ENCODE measurements at places on chromosomes 12 and 14.

DNA sequence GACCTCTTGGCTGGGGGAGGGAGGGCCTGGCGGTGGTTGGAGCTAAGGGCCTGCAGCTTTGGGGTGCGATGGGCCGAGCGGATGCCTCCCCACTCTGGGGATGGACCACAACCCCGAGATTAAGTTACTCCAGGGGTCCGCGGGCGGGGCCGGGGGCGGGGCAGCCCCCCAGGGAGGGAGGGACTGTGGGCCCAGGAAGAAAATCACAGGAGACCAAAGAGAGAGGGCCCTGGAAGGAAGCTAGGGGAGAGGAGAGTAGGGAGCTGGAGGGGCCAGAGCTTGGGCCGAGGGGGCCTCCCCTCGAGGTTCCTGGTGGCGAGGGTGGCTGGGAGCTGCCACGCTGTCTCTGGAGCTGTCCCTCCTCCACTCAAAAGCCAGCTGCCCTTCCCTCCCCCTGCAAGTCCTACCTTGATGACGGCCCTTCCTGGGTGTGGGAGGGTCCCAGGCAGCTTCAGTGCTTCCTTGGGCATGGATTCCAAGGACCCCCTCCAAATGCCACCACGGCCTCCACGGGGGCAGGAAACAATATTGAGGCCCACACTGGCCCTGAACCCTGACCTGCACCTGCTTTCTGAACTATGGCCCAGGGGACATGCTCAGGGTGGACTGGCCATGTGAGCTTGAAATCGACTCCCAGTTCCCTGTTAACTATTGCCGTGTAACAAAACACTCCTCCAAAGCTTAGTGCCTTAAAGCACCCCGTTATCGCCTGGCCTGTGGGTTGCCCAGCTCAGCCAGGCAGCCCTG is 610 bp upstream of the NUDT14 start:
- DNase-seq = no peak

DNA sequence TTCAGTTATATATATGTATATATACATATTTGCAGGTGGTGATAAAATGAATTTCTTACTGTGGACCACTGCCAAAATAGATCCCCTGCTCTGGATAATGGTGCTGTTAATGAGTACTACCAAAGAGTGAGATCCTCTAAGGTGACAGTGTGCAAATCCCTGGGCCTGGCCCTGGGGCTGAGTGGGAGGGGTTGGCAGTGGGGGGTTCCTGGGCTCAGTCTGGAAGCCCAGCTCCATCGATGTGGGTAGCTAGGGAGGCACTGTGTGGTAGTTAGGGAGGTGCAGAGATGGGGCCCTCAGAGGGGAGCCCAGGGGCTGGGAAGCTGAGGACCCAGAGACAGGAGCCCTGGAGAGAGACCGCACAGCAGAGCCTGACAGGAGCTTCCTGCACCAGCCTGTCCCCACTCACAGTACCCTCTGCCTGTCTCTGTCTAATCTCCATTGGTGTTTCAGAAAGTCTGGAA is 9.1 kb downstream of the KRT8 start:
- no peak for DNase-seq

DNA sequence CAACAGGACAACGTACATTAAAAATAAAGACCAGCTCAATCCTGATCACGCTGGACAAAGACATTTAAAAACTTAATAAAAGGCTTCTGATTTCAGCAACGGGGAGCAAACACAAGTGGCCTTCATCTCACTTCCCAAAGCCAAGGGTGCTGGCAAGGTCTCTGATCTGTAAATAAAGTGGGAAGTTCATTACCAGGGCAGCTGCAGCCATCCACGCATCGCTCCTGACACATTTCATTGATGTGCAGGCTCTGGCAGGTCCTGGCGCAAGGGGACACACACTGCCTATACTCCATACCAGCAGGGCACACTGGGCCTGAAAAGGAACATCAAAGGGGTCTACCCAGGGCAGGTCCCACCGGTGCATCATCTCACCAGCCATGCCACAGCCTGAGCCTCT is 51.0 kb downstream of the VWF start:
- no peak for DNase-seq

GRCh38 chr12:2625289-2625612 is 169.5 kb upstream of the FKBP4 start:
- no peak for DNase-seq

GRCh38 chr12:128982933-128983332 is 129.7 kb downstream of the GLT1D1 start:
- DNase-seq = no peak

- DNase-seq = no peak
Observed at GRCh38 chr12:91140026-91140931, 29.0 kb upstream of the LUM start.

DNA sequence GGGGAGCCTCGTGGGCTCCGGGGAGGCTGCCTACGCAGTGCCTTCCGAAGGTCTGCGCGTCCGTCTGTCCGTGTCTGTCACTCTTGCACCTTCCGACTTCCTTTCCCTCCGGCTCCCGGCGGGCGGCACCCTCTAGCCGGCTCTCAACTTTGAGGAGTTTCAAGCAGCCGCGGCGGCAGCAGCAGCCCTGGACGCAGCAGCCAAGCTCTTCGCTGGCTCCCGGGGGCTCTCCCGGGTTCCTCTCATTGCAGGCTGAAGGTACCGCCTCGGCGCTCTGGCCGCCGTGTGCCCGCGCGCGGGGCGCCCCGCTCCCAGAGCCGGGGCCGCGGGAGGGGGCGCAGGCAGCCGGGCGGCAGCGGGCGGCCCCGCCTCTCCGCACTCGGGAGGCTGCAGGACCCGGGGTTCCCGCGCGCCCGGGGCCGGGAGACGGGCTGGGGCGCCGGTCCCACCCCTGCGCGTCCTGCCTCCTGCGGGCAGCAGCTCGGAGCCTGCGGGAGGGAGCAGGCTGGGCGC is at the start of the genes AMIGO2 and PCED1B:
TSS of gene AMIGO2 (minus strand) at position 492 of the 513 bp plus-strand sequence. CDS start 957 bp downstream, outside the sequence.
TSS of gene PCED1B (plus strand) at position 154 of the 513 bp plus-strand sequence. CDS start 155,443 bp downstream, outside the sequence.
- DNase-seq = peak; percentile 63

- no peak for DNase-seq
Observed at GRCh38 chr14:87975636-87976035, 17.3 kb downstream of the GALC start.

DNA sequence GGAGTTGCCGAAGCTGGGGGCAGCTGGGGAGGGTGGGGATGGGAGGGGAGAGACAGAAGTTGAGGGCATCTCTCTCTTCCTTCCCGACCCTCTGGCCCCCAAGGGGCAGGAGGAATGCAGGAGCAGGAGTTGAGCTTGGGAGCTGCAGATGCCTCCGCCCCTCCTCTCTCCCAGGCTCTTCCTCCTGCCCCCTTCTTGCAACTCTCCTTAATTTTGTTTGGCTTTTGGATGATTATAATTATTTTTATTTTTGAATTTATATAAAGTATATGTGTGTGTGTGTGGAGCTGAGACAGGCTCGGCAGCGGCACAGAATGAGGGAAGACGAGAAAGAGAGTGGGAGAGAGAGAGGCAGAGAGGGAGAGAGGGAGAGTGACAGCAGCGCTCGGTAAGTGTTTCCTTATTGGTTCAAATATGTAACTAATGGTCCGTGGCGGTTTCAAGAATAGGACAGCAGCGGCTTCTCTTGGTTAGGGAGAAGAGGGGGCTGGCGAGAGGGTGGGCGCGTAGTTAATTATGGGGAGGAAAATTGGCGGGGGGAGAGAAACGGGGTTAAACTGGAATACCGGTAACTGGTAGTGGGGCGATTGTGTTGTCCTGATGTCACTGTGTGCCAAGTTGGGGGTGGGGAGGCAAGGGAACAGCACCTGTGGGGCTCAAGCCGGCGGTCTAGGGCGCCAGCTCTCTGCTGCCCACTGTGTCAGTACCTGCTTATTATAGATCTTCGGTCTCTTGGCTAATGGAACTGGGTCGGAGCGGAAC is 8.4 kb downstream of the HOXC8 start:
- peak; percentile 70 for DNase-seq

- no peak for DNase-seq
Observed at GRCh38 chr14:103634156-103634555, 5.1 kb downstream of the KLC1 start.

DNA sequence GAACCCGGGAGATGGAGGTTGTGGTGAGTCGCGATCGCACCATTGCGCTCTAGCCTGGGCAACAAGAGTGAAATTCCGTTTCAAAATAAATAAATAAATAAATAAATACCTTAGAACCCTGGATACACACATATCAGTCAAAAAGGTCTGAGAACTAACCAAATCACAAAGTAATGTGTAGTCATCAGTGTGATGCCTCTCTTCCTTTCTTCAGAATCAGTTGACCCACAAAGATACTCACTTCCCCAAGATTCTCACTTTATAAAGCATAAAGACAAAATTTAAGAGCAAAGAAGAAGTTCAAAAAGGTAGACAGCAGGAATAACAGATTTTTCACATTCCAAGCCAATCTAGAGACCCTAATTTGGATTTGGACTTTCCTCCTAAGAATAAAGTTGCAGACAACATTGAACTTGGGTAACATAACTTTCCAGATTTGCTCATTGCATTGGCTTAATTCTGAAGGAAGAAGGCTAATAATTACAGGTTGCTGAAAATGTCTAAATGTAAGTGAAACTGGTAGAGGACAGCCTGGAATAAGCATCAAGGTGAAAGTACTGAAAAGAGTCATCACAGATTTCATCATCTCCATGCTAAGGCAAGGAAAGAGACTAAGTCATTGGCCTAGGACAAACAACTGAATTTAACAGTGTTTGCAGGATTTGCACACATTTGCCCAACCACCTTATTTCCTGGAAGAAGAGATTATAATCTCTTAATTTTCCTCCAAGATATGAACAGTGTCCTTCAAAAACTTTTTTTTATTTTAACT is 17.4 kb downstream of the TMED10 start:
- DNase-seq = no peak

- no peak for DNase-seq
Observed at GRCh38 chr12:88241862-88242570, 99.9 kb downstream of the TMTC3 start.

DNA sequence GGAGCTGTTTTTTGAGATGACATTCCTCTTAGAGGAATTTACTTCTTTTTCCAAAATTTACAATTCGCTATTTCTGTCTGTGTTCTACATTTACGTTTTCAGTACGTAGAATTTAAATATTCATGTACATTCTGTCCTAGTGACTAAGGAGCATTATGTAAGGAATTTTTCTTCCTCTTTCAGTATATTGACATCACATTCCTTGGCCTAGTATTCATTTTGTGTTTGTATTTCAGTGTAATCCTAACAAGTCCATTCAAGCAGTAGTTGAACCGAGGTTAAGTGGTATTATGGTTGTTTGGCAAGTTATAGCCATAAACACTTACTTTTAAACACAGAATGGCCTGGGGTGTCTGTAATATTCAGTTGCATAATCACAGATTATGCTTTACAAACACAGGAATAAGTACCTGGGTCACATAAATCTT is 465.2 kb downstream of the PCNX1 start:
- DNase-seq = no peak

DNA sequence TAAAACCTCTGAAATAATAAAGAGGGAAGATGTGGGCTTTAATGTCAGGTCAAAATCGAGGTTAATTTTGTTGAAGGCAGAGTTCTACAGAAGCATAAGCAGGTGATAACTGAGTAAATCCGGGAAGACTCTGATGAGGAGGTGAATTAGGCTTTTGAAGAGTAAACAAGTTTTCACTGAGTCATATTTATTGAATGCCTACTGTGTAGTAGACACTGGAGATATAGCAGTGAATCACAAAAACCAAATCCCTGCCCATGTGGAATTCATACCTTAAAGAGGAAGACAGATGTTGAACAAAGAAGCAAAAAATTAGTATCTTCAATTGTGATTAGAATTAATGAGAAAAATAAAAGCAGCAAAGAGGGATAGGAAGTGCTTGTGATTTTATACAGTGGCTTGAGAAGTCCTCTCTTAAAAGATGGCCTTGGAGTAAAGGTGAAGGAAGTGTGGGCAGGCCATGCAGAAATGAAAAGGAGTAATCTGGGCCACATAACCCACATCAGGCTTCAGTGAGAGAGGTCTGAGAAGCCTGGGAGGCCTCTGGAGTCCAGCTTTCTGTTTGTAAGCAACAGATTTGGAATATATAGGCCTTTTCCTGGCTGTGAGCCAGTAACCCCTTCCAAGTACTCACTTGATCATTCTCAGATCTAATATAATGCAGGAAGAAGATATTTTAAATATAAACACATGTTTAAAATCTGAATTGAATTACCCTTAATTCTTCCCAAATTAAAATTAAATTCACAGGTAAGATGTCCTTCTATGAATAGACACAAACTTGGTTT is 46.7 kb downstream of the BHLHE41 start:
- DNase-seq = peak; percentile 18

GRCh38 chr14:23040100-23040499 is 1.9 kb upstream of the PSMB11 start:
- no peak for DNase-seq

DNA sequence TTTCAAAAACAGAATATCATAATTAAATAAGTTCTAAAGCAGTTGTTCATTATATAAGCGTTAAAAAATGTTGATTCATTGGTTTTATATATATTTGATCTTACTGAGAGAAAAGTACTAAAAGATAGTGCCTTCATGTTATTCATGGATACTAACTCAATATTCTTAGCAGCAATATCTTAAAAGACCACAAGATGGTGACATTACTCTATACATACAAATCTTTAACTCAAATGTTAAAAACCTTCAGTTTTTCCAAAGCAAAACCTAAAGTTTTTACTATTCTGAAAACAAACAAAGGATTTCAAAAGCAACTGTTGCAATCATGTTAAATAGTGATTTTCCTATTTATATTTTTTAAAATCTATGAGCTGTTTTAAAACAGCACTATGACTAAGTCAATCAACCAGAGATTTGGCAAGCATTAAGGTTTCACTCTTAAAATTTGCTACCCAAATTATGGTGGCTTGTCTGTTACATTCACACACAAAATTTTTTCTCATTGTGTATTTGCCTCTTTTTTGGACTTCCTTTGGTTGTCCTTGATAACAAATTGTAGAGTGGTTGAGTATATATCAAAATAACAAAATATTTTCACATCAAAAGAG is 50.1 kb upstream of the RERGL start:
- peak; percentile 38 for DNase-seq

All from NCI-H1105 (cell line).